ENCODE measurements at places on chromosomes 4 and X.

- H3K27ac ChIP-seq: peak overlapping the region; percentile 73
- H3K27me3 ChIP-seq: no peaks in the 10 kb centered on the region
- H3K36me3 ChIP-seq: no peaks in the 10 kb centered on the region
- no peak overlapping the region for H3K4me3 ChIP-seq
- peaks cover 38% of the 10 kb centered on the region for H3K4me1 ChIP-seq
- peak; percentile 78 for DNase-seq
These were observed 50.0 kb downstream of the GALNT7 start for GRCh38 chr4:173218411-173219125.

DNA sequence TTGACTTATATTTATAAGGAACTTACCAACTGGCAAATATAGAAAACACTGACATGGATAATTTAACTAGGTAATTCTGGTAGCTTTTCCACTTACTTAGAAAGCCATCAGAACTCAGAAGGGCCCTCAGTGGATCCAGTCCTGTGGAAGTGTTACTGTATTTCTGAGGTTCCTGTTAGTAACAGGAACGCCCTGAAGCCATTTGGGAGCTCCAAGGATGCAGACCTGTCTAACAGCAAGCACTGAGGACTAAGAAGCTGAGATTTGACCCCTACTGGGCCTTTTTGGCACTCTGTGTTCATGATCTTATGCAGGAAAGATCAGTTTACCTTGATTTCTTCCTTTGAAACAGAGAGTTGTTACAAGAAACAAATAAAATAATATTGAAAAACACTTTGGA, 46.0 kb upstream of the TLL1 start:
- DNase-seq: peak; percentile 9
- H3K4me3 ChIP-seq: no peak overlapping the region
- no peaks in the 10 kb centered on the region for H3K36me3 ChIP-seq
- no peaks in the 10 kb centered on the region for H3K27me3 ChIP-seq

DNA sequence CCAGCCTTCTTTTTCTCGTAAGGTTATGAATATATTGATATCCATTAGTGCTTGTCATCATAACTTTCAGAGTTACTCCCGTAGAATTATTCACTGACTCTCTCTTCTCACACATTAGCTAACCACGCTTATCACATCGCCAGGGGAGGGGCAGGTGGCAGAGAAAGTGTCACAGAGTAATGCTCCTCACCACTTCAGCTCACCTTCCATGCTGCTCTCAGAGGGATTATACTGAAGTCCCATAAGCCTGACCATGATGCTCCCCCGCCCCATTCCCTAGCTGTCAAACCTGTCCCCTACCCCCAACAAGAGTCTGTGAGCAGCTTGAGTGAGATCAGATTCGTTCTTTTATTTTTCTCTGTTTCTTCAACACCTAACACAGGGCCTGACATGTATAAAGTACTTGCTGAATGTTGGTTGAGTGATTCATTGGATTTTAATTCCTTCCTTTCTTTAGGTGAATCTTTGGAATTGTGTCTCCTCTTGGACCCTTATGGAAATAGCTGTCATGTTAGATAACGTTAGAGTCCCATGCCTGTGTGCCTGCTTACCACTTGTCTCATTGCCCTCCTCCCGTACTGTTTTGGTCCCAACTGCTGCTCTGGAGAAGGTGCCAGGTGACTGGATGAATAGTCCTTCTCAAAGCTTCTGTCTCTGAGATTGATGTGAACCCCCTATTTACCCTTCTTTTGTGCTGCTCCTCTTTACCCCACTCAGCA, 55.1 kb downstream of the RS1 start:
- peaks cover 17% of the 10 kb centered on the region for H3K4me1 ChIP-seq
- H3K36me3 ChIP-seq: peaks cover 15% of the 10 kb centered on the region
- H3K27me3 ChIP-seq: no peaks in the 10 kb centered on the region
- H3K27ac ChIP-seq: peak overlapping the region; percentile 40

DNA sequence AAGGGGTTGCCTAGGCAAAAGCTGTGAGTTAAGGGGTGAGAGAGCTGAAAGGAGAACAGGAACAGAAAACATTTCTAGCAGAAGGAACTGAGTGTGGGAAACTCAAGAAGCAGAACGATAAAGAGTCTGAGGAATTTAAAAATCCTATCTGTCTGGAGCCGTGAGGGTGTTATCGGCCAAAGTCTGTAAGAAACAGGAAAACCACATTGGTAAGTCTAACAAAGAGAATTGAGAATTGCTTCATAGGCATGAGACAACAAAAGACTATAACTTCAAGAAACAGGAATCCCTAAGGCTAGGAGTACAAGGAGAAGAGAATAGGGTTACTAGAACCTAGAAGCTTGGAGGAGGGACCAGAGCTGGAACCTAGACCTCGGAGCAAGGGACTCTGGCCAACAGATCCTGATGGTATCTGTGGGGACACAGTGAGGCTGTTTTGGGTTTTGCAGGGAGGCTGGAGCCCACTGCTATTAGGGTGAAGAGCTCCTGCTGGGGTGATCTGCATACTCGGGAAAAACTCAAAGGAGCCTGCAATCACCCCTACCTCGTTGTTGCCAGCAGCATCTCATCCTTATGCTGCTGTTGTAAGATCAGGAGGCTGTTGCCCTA, 175.6 kb downstream of the FBXO8 start:
- H3K36me3 ChIP-seq: no peaks in the 10 kb centered on the region
- H3K4me1 ChIP-seq: no peaks in the 10 kb centered on the region
- peaks cover 88% of the 10 kb centered on the region for H3K27me3 ChIP-seq
- DNase-seq: no peak

GRCh38 chr4:8594097-8595038, 1.8 kb downstream of the CPZ start:
- H3K36me3 ChIP-seq: no peaks in the 10 kb centered on the region
- no peak overlapping the region for H3K27ac ChIP-seq
- H3K4me3 ChIP-seq: no peak overlapping the region

DNA sequence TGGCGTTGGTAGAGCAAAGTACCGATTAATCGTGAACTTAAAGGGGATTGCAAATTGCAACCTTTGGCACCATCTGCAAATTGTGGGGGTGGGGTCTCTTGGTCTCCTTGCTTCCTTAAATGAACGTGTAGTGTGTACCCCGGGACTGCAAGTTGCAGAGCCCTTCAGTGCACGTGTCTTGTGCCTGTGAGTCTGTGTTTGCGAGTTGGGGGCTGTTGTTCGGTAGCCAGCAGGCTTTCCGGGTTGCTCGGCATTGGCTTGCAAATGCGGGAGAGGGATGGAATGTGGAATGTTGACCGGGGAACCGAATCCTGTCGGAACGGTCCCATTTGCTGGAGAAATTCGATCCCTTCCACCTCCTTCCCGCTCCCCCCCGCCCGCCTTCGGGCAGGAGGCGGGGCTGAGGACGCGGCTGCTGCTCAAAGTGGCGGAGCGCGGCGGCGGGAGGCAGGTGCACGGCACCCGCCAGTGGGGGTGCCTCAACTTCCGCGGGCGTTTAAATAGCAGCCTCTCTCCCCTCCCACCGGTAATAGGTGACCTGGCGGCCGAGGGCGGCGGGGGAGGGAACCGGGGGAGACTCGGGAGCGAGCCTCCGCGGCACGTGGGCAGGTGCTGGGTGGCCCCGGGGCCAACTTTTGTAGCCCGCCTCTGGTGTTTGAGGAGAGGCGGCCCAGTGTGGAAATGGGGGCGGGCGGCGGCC, 1.5 kb downstream of the JADE1 start:
- H3K36me3 ChIP-seq: peaks cover 7% of the 10 kb centered on the region
- H3K4me3 ChIP-seq: peak overlapping the region; percentile 93
- H3K27me3 ChIP-seq: no peaks in the 10 kb centered on the region
- peaks cover 10% of the 10 kb centered on the region for H3K4me1 ChIP-seq
- DNase-seq: peak; percentile 91

GRCh38 chr4:3520276-3520675, 11.9 kb downstream of the LRPAP1 start:
- H3K36me3 ChIP-seq: peaks cover 57% of the 10 kb centered on the region
- DNase-seq: no peak
- H3K27me3 ChIP-seq: no peaks in the 10 kb centered on the region
- H3K4me3 ChIP-seq: no peak overlapping the region

GRCh38 chr4:157808796-157809383, 363.9 kb downstream of the GASK1B start:
- no peaks in the 10 kb centered on the region for H3K4me1 ChIP-seq
- DNase-seq: no peak
- H3K4me3 ChIP-seq: no peak overlapping the region
- H3K27me3 ChIP-seq: no peaks in the 10 kb centered on the region

DNA sequence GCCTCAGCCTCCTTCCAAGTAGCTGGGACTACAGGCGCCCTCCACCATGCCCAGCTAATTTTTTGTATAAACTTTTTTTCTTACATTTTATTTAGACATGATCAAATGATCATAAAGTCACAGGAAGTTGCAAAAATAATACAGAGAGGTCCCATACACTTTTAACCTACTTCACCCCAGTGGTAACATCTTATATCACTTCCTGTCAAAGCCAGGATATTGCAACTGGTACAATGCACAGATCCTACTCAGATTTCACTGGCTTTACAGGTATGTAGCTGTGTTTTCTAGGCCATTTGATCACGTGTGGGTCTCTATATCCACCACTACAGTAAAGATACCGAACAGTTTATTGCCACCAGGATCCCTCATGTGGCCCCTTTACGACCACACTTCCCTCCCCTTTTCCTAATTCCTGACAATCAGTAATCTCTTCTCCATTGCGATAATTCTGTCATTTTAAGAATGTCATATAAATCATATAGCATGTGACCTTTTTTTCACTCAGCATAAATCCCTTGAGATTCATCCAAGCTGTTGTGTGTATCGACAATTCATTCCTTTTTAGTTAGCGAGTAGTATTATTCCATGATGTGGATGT, 18.0 kb downstream of the RPS6KA3 start:
- no peak overlapping the region for H3K4me3 ChIP-seq
- DNase-seq: no peak
- H3K27me3 ChIP-seq: peaks cover 54% of the 10 kb centered on the region
- H3K4me1 ChIP-seq: no peaks in the 10 kb centered on the region
- no peak overlapping the region for H3K27ac ChIP-seq
- peaks cover 11% of the 10 kb centered on the region for H3K36me3 ChIP-seq

DNA sequence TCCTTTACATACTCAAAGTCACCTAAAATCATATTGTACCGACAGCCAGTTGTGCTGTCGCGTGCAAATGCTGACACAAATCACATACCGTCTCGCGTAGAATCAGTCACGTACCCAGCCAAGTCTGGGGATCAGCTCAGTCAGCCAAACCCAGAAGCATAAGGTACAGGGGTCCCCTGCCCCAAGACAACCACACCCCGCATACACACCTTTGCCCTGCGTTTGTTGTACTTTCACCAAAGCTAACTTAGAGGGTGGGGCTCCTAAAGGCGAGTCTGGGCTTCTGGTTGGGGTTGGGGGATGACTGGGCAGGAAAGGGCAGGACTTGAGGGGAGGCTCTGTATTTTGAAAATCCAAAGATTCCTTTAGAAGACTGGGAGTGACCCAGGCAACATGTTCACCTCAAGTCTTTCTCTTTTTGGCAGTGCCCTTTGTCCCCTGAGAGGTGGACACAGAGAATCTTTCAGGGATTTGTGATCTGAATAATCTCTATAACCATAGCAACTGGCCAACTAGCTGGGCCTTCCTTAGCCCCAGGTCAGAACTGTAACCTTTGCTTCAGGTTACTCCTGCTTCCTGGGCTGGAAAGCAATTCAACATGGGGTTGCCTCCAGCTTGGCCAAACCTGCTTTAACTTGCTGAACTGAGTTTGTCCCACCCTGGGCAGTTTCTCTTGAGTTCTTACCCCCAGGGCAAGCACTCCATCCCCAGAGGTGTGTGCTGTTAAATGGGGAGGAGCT, 992 bp downstream of the GDPD2 start:
- DNase-seq: no peak
- no peak overlapping the region for H3K27ac ChIP-seq
- no peak overlapping the region for H3K4me3 ChIP-seq
- H3K4me1 ChIP-seq: peaks cover 6% of the 10 kb centered on the region
- H3K27me3 ChIP-seq: peaks cover 29% of the 10 kb centered on the region

DNA sequence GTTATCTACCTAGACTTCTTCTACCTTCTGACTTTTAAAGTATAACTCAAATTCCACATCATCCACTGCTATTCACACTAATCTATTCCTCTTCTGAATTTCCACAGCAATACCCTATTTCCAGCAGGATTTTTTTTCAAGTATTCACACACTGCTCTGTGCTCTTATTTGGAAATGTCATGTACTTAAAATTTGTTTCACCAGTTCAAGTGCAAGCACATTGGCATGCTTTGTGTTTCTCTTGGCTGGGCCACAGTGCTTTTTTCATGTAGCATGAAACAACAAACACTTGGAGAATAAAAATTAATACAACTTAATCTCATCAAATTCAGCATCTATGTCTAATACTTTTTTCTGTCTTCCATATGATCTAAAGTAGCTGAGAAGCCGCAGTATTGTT, 161.8 kb upstream of the PCDH18 start:
- H3K4me3 ChIP-seq: no peak overlapping the region
- peaks cover 12% of the 10 kb centered on the region for H3K4me1 ChIP-seq
- no peaks in the 10 kb centered on the region for H3K27me3 ChIP-seq
- peak overlapping the region; percentile 3 for H3K27ac ChIP-seq
- DNase-seq: no peak

DNA sequence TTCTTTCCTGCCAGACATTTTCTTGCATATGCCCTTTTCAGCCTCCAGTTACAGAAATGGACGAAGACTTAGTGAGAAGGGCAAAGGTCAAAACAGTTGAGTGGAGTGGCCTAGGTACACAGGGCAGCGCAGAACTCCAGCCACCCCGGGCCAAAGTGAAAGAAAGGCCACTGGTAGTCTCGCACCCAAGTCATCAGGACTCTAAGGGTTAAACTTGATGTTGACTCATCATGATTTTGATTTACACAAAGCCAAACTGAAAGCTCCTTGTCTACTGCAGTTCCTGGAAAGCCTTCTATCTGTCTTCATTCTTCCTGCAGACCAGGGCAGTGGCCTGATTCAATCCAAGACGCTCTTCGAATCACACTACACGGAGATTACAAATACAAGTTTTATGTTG, 2.6 kb upstream of the IL13RA1 start:
- no peak overlapping the region for H3K27ac ChIP-seq
- H3K36me3 ChIP-seq: peaks cover 8% of the 10 kb centered on the region
- H3K27me3 ChIP-seq: peaks cover 10% of the 10 kb centered on the region
- peaks cover 26% of the 10 kb centered on the region for H3K4me1 ChIP-seq
